SK-N-SH (cell line): ENCODE measurements at places on chromosomes 5 and 9.
A peak's percentile ranks its signal among the peaks of the same experiment; 100 is the strongest.

DNA sequence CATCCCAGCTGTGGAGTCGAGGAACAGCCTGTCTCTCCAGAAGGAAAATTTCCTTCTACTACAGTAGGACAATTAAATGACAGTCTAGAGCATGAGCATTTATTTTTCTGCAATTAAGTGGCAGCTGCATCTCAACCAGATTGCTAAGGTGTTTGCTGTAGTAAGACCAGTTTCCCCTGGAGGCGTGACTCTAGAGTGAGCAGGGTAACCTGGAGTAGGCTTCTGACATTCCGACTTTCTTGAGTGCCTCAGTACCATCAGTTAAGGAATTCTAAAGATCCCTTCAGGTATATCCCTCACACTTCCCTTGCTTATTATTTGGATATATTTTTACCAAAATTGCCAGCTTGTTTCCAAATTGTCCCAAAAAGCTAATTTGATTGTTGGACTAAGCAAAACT, 59.2 kb upstream of the IRX2 start:
- H3K4me3 ChIP-seq: no peak overlapping the region
- no peak for DNase-seq
- H3K4me1 ChIP-seq: no peaks in the 10 kb centered on the region
- peaks cover 7% of the 10 kb centered on the region; the same call in 1 of the 2 replicates for H3K27me3 ChIP-seq
- no peaks in the 10 kb centered on the region for H3K36me3 ChIP-seq
- no peak overlapping the region for H3K27ac ChIP-seq

DNA sequence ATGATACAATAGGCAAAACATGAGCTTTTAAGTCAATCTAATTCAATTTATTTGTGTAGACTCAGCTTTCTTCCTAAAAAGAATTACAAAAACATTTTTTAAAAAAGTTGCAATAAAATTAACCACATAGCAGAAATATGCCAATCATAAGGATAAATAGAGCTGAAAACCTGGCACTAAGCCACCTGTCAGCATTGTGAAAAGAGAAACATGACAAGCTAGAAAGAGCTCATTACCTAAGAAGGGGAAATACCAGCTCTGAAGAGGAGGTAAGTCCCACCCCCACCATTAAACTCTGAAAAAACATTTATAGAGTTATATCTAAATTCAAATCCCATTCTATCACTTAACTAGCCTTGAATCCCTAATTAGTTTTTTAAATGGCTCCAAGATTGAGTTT, 372.9 kb downstream of the OSTF1 start:
- no peak for DNase-seq
- no peak overlapping the region for H3K4me3 ChIP-seq
- H3K27me3 ChIP-seq: no peaks in the 10 kb centered on the region
- no peaks in the 10 kb centered on the region for H3K4me1 ChIP-seq
- H3K36me3 ChIP-seq: no peaks in the 10 kb centered on the region

- no peaks in the 10 kb centered on the region for H3K27me3 ChIP-seq
- H3K4me3 ChIP-seq: no peak overlapping the region
- no peak for DNase-seq
- H3K27ac ChIP-seq: peak overlapping the region; percentile 20; the same call in 1 of the 2 replicates
Observed at GRCh38 chr9:13939134-13939533, 374.8 kb downstream of the NFIB start.

GRCh38 chr9:90073186-90073945, 468.6 kb downstream of the GADD45G start:
- H3K27me3 ChIP-seq: no peaks in the 10 kb centered on the region
- H3K4me1 ChIP-seq: no peaks in the 10 kb centered on the region; the same call in 1 of the 2 replicates
- no peaks in the 10 kb centered on the region for H3K36me3 ChIP-seq
- DNase-seq: no peak
- no peak overlapping the region for H3K27ac ChIP-seq
- no peak overlapping the region for H3K4me3 ChIP-seq

DNA sequence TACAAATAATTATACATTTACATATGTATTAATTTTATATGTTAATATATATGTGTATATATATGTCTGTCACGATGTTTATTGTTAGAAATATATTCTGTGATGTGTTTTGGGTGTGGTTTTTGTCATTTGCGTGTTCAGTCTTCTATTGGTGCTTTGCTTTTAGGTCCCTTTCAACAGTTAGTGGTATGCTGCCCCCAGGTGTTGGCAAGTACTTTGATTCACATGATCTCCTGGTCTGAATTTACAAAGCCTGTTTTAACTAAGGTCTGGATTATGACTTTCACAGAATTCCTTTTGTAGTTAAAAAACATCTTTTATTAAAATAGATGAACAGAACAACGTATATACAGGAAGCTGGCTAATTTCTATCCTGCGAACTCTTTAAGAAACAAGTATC, 271.5 kb downstream of the CCDC171 start:
- DNase-seq: no peak
- H3K4me3 ChIP-seq: no peak overlapping the region
- H3K4me1 ChIP-seq: no peaks in the 10 kb centered on the region
- no peaks in the 10 kb centered on the region for H3K36me3 ChIP-seq
- H3K27me3 ChIP-seq: no peaks in the 10 kb centered on the region
- no peak overlapping the region for H3K27ac ChIP-seq

GRCh38 chr5:113214606-113215323, 220.0 kb downstream of the TSSK1B start:
- no peaks in the 10 kb centered on the region for H3K27me3 ChIP-seq
- H3K4me1 ChIP-seq: peaks cover 37% of the 10 kb centered on the region
- no peak overlapping the region for H3K4me3 ChIP-seq
- no peaks in the 10 kb centered on the region for H3K36me3 ChIP-seq
- no peak for DNase-seq

- no peak overlapping the region for H3K4me3 ChIP-seq
- no peak for DNase-seq
- H3K36me3 ChIP-seq: no peaks in the 10 kb centered on the region
- H3K4me1 ChIP-seq: no peaks in the 10 kb centered on the region
- no peak overlapping the region for H3K27ac ChIP-seq
Observed at GRCh38 chr5:96157841-96158291, 196.2 kb upstream of the ELL2 start.

DNA sequence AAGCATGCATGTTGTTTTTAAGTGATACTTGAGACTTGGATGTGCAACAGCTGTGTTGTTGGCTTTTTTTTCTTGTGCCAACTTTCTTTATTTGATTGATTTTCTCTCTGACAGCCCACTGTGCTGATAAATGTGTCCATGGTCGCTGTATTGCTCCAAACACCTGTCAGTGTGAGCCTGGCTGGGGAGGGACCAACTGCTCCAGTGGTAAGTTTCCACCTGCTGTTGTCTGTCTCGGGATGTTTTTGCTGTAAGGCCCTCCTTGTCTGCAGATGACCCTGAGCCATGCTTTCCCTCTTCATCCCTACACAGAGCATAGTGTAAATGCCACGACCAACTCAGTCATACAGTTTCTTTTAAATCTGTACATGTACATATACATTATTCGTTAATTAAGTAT, 79.2 kb downstream of the MEGF10 start:
- no peak for DNase-seq
- no peak overlapping the region for H3K27ac ChIP-seq
- H3K4me1 ChIP-seq: peaks cover 9% of the 10 kb centered on the region; the same call in 1 of the 2 replicates
- H3K4me3 ChIP-seq: no peak overlapping the region
- no peaks in the 10 kb centered on the region for H3K27me3 ChIP-seq
- H3K36me3 ChIP-seq: no peaks in the 10 kb centered on the region

GRCh38 chr5:140642718-140643117, 3.5 kb downstream of the TMCO6 start:
- no peak overlapping the region for H3K27ac ChIP-seq
- no peak overlapping the region for H3K4me3 ChIP-seq
- no peak for DNase-seq
- no peaks in the 10 kb centered on the region for H3K27me3 ChIP-seq
- peaks cover 23% of the 10 kb centered on the region for H3K36me3 ChIP-seq

DNA sequence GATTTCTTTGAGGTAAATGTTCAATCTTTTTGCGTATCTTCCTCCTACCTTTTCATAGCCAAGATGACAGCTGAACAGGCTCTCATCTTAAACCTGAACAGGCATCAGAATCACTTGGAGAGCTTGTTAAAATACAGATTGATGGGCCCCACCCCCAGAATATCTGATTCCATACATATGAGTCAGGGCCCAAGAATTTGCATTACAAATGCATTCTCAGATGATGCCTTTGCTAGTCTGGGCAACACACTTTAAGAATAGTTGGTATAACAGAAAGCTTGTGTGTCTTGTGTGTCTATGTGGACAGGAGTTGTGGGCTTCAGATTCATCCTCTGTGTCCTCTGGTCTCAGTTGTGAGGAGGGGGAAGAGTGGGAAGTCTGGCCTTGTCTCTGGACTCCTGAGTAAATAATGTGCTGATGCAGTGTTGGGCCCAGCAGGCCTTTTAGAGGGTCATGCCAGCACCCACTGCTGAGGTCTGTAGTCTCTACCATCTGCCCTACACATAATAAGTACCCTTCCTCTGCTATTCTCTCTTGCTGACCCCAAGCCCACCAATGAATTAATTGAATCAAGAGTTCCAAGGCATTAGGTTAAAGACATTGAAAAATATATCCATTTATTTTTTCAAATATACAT, 43.1 kb downstream of the PTCD2 start:
- peaks cover 13% of the 10 kb centered on the region for H3K36me3 ChIP-seq
- DNase-seq: no peak
- peaks cover 10% of the 10 kb centered on the region for H3K4me1 ChIP-seq

GRCh38 chr5:56155992-56156584, 77.0 kb downstream of the ANKRD55 start:
- H3K27ac ChIP-seq: no peak overlapping the region
- no peak for DNase-seq
- H3K27me3 ChIP-seq: no peaks in the 10 kb centered on the region
- no peaks in the 10 kb centered on the region for H3K4me1 ChIP-seq

DNA sequence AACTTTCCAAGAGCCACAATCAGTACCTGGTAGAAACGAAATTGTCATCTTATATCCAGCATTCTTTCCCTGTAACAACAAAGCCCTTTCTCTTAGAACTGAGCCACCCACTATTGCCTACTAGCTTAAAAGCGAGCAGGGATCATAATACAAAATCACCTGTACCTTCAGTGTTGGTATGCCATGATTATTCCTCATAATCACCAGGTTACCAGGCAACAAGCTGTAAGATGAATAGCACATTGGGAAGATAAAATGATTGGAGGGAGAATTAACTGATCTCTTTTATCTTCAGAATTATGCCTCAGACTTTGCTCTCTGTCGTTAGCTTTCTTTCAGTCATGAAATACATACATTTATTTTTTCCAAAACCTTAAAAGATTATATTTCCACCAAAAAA, 345.6 kb downstream of the PRELID2 start:
- H3K27ac ChIP-seq: no peak overlapping the region
- H3K36me3 ChIP-seq: no peaks in the 10 kb centered on the region
- no peaks in the 10 kb centered on the region for H3K27me3 ChIP-seq
- H3K4me3 ChIP-seq: no peak overlapping the region

DNA sequence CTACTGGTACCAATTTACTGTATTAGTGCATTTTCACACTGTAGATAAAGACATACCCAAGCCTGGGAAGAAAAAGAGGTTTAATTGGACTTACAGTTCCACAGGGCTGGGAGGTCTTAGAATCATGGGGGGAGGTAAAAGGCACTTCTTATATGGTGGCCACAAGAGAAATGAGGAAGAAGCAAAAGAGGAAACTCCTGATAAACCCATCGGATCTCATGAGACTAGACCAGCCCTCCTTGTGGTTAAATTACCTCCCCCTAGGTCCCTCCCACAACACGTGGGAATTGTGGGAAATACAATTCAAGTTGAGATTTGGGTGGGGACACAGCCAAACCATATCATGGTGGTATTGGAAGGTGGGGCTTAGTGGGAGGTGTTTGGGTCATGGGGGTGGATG, 56.5 kb upstream of the SPDL1 start:
- no peak overlapping the region for H3K4me3 ChIP-seq
- no peaks in the 10 kb centered on the region for H3K27me3 ChIP-seq
- no peaks in the 10 kb centered on the region for H3K36me3 ChIP-seq
- no peaks in the 10 kb centered on the region for H3K4me1 ChIP-seq

GRCh38 chr9:94743035-94743954, 16.8 kb downstream of the AOPEP start:
- peaks cover 2% of the 10 kb centered on the region for H3K36me3 ChIP-seq
- peaks cover 4% of the 10 kb centered on the region; the same call in 1 of the 2 replicates for H3K4me1 ChIP-seq
- no peaks in the 10 kb centered on the region for H3K27me3 ChIP-seq
- no peak overlapping the region for H3K4me3 ChIP-seq
- H3K27ac ChIP-seq: no peak overlapping the region
- no peak for DNase-seq

GRCh38 chr5:62542720-62543119, 35.9 kb upstream of the LRRC70 start:
- peaks cover 30% of the 10 kb centered on the region for H3K36me3 ChIP-seq
- H3K27ac ChIP-seq: no peak overlapping the region
- no peak for DNase-seq
- no peaks in the 10 kb centered on the region for H3K27me3 ChIP-seq
- H3K4me1 ChIP-seq: no peaks in the 10 kb centered on the region
- H3K4me3 ChIP-seq: no peak overlapping the region

DNA sequence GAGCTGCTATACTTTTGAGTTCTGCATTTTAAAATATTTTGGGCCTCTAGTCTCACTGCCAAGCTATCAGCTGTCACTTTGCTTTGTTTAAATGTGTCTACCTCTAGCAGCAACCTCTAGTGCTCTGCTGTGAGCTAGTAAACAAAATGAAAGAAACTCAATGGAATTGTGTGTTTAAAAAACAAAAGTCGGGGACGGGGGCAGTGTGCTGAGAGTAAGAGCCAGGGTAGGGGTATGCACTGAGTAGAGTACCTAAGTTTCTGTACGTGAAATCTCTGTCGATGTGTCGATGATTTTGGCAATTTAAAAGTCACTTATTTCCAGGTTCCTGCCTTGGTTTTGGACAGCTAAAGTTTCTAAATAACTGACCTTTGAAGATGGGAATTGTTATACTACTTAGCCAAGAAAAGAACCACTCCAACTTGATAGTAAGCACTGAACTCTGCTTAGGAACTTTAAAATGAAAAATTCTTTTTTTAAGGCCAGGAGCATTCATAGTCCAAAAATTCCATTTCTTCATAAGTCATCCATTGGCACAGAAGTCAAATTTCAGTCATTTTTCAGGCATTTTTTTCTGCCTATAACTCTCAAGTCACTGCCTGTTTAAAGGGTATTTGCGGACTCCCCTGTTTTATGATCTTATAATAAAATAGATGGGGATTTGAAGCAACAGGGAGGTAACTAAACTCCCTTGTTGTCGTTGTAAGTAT, 111.5 kb downstream of the SAXO1 start:
- no peak overlapping the region for H3K27ac ChIP-seq
- no peaks in the 10 kb centered on the region for H3K27me3 ChIP-seq
- peaks cover 10% of the 10 kb centered on the region; the same call in 1 of the 2 replicates for H3K4me1 ChIP-seq
- H3K4me3 ChIP-seq: no peak overlapping the region
- H3K36me3 ChIP-seq: no peaks in the 10 kb centered on the region
- DNase-seq: no peak

DNA sequence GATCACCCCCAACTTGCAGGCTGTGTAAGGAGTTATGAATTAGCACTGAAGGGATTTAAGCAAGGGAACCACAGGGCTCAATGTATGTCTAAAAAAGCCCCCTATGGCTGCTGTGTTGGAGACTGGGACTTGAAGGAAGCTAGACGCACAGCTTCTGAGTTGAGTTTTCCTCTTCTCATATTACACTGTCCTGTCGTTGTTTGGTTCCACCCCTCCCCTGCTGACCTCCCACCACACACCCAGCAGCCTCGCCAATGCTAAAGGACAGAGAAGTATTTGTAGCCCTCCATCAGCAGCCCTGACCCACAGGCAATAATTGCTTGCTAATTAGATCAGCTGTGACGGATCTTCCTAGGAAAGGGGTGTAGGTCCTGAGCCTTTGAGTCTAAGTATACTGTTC, 15.1 kb upstream of the CARTPT start:
- peaks cover 5% of the 10 kb centered on the region; the same call in 1 of the 2 replicates for H3K27me3 ChIP-seq
- H3K4me3 ChIP-seq: no peak overlapping the region
- H3K36me3 ChIP-seq: no peaks in the 10 kb centered on the region
- H3K4me1 ChIP-seq: peaks cover 11% of the 10 kb centered on the region; the same call in 1 of the 2 replicates
- H3K27ac ChIP-seq: no peak overlapping the region

- no peaks in the 10 kb centered on the region for H3K4me1 ChIP-seq
- no peak overlapping the region for H3K4me3 ChIP-seq
- no peak overlapping the region for H3K27ac ChIP-seq
- H3K36me3 ChIP-seq: no peaks in the 10 kb centered on the region
- no peak for DNase-seq
Observed at GRCh38 chr5:151947931-151948608, 23.4 kb upstream of the GLRA1 start.
